ENCODE measurements at places on chromosomes 5 and 9. TPM values are rescaled to one million over a fixed set of nuclear protein-coding genes. Genes with fewer than 3 reads are reported as not detected.

DNA sequence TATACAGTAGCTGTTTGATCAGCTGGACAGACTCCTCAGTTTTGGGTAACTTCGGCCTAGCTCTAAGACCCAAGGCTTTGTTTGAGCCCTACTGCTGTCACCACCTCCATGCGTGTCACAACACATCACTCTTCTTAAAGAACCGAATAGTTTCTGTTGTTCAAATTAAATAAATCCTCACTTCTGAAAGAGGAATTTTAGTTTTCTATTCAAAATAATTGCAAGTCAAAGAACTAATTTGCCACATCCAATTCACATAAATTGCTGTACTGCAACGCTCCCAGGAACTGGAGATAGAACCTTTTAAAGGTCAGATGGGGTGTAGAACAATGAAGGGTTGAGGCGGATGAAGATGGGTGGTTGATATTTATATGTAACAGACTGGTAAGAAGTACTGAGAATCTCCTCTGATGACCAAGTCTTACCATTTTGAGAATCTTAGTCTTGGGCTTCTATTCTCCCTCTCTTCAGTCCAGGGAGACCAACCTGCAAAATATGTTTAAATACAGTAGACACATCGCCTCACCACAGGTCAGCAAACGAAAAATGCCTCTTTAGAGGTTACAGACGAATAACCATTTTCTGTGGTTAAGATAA lies 1.6 kb downstream of the NREP start:
- H3K27me3 ChIP-seq: no peaks in the 10 kb centered on the region
- H3K4me3 ChIP-seq: no peak overlapping the region
- H3K27ac ChIP-seq: no peak overlapping the region
- H3K36me3 ChIP-seq: no peaks in the 10 kb centered on the region

GRCh38 chr9:123331346-123332060 lies 24.5 kb upstream of the CRB2 start:
- H3K27ac ChIP-seq: no peak overlapping the region
- H3K27me3 ChIP-seq: no peaks in the 10 kb centered on the region
- H3K4me3 ChIP-seq: no peak overlapping the region
- no peaks in the 10 kb centered on the region for H3K36me3 ChIP-seq

DNA sequence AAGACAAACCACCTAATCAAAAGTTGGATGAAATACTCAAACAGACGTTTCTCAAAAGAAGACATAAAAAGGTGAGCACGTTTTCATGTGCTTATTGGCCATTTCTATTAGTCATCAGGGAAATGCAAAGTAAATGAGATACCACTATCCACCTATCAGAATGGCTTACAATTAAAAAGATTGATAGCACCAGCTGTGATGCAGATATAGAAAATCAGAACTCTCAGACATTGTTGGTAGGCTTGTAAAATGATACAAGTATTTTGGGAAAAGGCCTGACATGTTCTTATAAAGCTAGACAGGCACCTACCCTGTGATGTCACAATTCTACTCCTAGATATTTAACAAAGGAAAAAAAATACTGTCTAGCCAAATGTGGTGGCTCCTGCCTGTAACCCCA lies 44.0 kb upstream of the SLC30A5 start:
- H3K4me3 ChIP-seq: no peak overlapping the region
- H3K4me1 ChIP-seq: no peaks in the 10 kb centered on the region
- H3K27me3 ChIP-seq: no peaks in the 10 kb centered on the region
- no peak for DNase-seq
- H3K27ac ChIP-seq: no peak overlapping the region
- no peaks in the 10 kb centered on the region for H3K36me3 ChIP-seq

GRCh38 chr9:7125231-7125630 lies 367.5 kb downstream of the KDM4C start:
- no peaks in the 10 kb centered on the region for H3K27me3 ChIP-seq
- DNase-seq: no peak
- no peaks in the 10 kb centered on the region for H3K36me3 ChIP-seq
- H3K4me1 ChIP-seq: no peaks in the 10 kb centered on the region
- H3K27ac ChIP-seq: no peak overlapping the region
- H3K4me3 ChIP-seq: no peak overlapping the region

Gene ANKRD20A1
- total RNA-seq: 6.0 TPM

DNA sequence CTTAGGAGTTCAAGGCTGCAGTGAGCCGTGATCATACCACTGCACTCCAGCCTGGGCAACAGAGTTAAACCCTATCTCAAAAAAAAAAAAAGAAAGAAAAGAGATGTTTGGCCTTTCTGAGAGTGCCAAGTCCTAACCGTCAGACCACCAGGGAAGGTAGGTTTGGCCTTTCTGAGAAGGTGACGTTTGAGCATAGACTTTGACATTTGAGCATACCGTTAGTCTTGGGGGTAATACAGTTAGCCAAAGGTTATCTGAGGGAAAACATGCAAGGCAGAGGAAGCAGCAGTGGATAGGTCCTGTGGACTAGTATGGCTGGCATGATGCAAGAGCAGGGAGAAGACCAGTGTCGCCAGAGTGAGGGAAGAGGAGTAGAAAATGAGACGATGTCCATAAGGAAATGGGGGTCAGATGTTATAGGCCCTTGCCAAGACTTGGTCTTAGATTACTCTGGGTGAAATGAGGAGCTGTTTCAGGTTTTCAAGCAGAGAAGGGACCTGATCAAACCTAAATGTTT lies 50.2 kb downstream of the HSDL2 start:
- no peaks in the 10 kb centered on the region for H3K36me3 ChIP-seq
- H3K4me1 ChIP-seq: no peaks in the 10 kb centered on the region
- DNase-seq: no peak
- H3K27ac ChIP-seq: no peak overlapping the region

- H3K36me3 ChIP-seq: no peaks in the 10 kb centered on the region
- H3K4me3 ChIP-seq: no peak overlapping the region
- H3K4me1 ChIP-seq: no peaks in the 10 kb centered on the region
- H3K27ac ChIP-seq: no peak overlapping the region
These were observed 190.1 kb upstream of the TBC1D2 start for GRCh38 chr9:98445576-98445975.

DNA sequence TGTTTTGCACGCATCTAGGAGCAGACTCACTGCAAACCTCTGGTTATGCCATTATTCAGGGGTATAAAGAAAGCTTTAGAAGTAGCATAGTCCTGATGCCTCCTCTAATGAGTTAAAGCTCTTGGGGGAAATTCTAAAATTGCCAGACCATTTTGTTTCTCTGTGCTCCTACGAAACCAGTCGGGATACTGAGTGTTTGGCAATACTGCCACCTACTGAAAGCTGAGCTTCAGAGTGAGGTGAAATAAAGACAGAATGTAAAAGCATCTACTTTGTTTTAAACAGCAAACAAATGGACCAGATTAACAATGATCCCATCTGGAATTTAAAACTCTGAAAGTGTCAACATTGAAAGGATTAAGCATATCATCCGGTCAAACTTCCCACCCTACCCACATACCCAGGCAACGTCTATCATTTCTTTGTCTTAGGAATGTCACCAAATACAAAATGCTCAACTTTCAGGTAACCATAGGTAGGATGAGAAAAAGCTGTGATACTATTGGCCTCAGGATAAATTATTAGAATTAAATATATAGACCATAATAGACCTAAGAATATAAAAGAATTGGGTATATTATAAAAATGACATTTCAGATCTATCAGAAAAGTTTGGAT lies 77.8 kb upstream of the SHISAL2B start:
- H3K4me3 ChIP-seq: no peak overlapping the region
- H3K36me3 ChIP-seq: no peaks in the 10 kb centered on the region
- H3K27ac ChIP-seq: no peak overlapping the region

- H3K36me3 ChIP-seq: no peaks in the 10 kb centered on the region
- no peak overlapping the region for H3K27ac ChIP-seq
- no peaks in the 10 kb centered on the region for H3K27me3 ChIP-seq
- H3K4me3 ChIP-seq: no peak overlapping the region
- H3K4me1 ChIP-seq: no peaks in the 10 kb centered on the region
- DNase-seq: no peak
These were observed 93.4 kb downstream of the PLK2 start for GRCh38 chr5:58366461-58366860.

Gene TNFSF15
- 2.9 TPM for total RNA-seq

Gene PFDN1
- 41.4 TPM for total RNA-seq

- H3K4me1 ChIP-seq: no peaks in the 10 kb centered on the region
- no peak for DNase-seq
- no peaks in the 10 kb centered on the region for H3K36me3 ChIP-seq
- H3K4me3 ChIP-seq: no peak overlapping the region
- H3K27ac ChIP-seq: no peak overlapping the region
These were observed 772.0 kb upstream of the FAM174A start for GRCh38 chr5:99763021-99763774.

DNA sequence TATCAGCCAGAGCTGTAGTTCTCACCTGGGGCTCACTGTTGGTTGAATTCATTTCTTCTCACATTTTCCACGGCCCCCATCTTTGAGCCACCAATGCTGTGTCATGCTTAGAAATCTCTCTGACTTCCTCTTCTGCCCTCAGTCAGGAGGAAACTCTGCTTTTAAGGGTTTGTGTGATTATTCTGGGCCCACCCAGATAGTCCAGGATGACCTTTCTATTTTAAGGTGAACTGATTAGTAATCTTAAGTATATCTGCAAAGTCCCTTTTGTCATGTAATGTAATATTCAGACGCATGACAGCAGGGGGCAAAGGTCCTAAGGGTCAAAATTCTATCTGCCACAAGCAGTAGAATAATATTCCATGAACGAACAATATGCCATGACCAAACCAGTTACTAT lies 88.4 kb downstream of the AK8 start:
- H3K4me3 ChIP-seq: no peak overlapping the region
- no peaks in the 10 kb centered on the region for H3K27me3 ChIP-seq
- H3K36me3 ChIP-seq: no peaks in the 10 kb centered on the region

Gene ANKH
- total RNA-seq: 81.8 TPM

Gene DRD1
- total RNA-seq: 0.10 TPM

DNA sequence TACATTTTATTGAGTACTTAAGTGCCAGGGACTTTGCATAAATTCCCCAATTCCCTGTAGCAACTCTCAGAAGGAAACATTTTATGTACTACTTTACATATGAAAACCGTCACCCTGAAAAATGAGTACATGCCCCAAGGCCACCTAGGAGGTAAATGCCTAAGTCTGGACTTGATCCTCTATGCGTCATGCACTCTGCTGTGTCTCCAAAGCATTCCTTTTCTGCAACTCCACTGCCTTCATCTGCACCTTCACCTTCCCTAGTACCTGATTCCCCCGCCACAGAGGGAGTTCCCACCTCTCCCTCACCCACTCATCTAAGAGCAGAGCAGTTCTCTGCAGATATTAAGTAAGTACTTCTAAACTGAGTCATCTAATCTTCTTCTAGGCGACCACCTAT lies 75.2 kb upstream of the HRH2 start:
- H3K27ac ChIP-seq: no peak overlapping the region
- no peaks in the 10 kb centered on the region for H3K36me3 ChIP-seq
- no peak for DNase-seq
- H3K4me1 ChIP-seq: no peaks in the 10 kb centered on the region
- no peak overlapping the region for H3K4me3 ChIP-seq
- no peaks in the 10 kb centered on the region for H3K27me3 ChIP-seq

- no peaks in the 10 kb centered on the region for H3K27me3 ChIP-seq
- no peak overlapping the region for H3K27ac ChIP-seq
These were observed 600.2 kb upstream of the TLE4 start for GRCh38 chr9:78971540-78971939.

DNA sequence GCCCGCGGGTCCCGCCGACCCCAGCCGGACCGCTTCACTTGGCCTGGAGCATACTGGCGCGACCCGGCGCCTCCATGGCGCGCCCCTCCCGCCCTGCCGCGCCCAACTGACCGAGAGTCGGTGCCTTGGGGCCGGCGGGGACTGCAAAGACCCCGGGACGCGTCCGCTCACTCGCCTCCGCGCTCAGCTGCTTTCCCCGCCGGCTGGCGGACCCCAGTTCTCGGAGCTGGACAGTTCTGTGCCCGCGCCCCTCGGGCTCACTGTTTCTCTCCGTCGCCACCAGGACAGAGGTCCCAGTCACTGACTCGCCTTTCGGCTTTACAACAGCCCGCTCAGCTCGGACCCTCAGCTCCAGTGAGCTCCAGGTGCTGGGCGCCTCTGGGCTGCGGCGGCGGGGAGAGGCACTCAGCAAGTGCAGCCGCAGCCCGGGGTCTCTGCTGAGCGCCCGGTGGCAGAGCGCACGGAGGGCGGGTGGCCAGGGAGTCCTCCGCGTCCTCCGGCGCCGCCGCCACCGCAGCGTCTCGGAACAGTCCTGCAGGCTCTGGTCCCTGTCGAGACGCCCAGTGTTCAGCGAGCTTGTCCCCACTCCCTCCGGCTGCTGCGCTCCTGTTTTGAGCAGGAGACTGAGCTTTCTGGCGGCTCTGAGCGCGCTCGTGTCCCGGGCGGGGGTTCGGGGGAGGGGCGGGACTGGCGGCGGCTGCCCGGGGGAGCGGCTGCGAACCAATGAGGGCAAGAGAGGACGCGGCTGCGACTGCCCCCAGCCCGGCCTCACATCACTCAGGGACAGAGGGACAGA lies at the start of gene SMIM32:
SMIM32 (minus strand) TSS at position 637 of the 796 bp plus-strand sequence. CDS start 638 bp downstream, outside the sequence.
- DNase-seq: peak; percentile 83
- peaks cover 11% of the 10 kb centered on the region for H3K4me1 ChIP-seq
- H3K27ac ChIP-seq: peak within 1 kb of the TSS; percentile 74
- no peaks in the 10 kb centered on the region for H3K36me3 ChIP-seq
- H3K4me3 ChIP-seq: peak within 1 kb of the TSS; percentile 58
- H3K27me3 ChIP-seq: peaks cover 17% of the 10 kb centered on the region

Gene TYRP1
- 1.4 TPM for total RNA-seq

DNA sequence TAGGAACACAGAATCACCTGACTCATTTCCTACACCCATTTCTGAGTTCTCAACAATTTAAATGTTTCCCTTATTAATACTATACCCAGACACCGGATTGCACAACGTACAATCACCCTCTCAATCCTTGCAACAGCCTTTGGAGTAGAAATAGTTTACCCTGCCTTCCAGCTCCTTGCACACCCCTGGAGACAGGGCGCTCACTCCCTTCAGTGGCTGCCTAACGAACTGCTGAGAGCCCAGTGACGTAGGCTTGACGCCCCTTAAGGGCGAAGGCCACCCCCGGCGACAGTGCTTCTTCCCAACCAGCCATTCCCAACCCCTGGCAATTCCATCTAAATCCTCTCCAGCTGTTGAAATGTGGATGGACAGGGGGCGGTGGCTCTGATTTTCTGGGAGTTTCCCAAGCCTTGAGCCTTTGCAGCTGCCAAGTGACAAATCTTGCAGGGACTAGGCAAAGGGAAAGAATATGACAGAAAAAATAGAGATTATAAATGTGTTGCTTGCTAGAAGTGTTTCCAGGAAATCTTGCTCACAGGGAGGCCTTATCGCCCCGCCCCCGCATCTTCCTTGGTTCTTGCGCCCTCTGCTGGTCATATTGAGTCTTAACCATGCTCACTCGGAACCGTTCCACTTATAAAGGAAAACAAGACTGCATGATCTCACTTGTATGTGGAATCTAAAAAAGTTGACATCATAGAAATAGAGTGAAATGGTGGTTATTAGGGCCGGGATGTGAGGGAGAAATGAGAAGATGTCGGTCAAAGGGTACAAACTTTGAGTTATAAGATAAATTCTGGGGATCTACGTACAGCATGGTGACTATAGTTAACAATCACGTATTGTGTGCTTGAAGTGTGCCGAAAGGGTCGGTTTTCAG lies 7.6 kb upstream of the BARX1 start:
- no peaks in the 10 kb centered on the region for H3K36me3 ChIP-seq
- no peak overlapping the region for H3K27ac ChIP-seq
- peak; percentile 88 for DNase-seq
- H3K4me1 ChIP-seq: peaks cover 22% of the 10 kb centered on the region
- peaks cover 40% of the 10 kb centered on the region for H3K27me3 ChIP-seq
- no peak overlapping the region for H3K4me3 ChIP-seq

- no peak overlapping the region for H3K4me3 ChIP-seq
- no peak for DNase-seq
- H3K4me1 ChIP-seq: no peaks in the 10 kb centered on the region
- no peaks in the 10 kb centered on the region for H3K36me3 ChIP-seq
These were observed 192.5 kb downstream of the CDK5RAP2 start for GRCh38 chr9:120387257-120388002.

All from colonic mucosa (tissue), 4 donors.